ENCODE measurements at places on chromosomes 11 and 22. TPM values are rescaled to one million over a fixed set of nuclear protein-coding genes. Genes with fewer than 3 reads are reported as not detected.

METTL15 gene
- total RNA-seq: 8.5 TPM

SHANK3 gene
- 0.61 TPM for total RNA-seq

DNA sequence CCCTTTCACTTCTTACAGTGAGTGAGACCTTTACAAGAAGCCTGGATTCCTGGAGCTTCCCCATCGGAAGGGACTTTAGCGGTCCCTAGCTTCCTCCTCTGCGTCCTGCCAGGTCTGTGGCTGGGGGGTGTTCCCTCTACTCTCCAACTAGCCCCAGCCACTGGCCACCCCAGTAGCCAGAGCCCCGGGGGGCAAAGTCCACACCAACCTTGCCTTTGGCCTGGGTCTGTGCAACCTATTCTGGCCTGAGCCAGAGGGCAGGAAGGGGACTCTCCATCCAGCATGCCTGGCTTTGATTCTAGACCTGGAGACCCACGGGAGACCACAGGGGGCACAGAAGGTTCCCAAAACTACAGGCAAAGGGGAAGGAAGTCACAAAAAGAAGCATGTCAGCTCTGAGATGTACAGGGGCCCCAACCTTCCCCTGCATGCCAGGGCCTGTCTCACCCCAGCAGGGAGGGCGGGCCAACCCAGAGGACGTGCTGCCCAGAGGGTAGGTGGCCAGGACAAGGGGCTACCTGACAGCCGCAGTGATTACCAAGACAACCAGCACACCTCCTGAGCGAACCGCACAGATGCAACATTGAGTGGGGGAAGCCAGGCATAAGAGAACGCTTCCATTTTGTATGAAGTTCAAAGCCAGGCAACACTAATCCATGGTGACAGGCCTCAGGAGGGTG, 52.4 kb downstream of the DSCAML1 start:
- no peaks in the 10 kb centered on the region for H3K4me1 ChIP-seq
- H3K36me3 ChIP-seq: no peaks in the 10 kb centered on the region
- no peak for DNase-seq

DNA sequence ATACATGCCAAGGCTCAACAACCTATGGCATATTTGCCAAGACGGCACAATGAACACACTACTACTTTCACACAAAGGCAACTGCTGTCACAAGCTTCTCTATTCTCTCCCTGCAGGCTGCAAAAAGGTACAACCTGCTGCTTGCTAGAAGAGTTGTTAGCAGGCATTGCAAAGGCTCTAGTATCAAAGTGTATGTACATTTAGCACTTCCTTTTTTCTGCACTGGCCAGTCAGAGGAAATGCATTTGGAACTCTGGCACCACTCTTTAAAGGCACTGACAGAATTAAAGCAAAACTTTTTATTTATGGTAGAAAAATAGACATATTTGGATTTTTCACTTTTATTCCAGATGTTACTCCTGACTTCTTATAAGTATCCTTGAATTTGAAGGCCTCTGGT, 125.9 kb downstream of the CWF19L2 start:
- H3K4me3 ChIP-seq: no peak overlapping the region
- no peaks in the 10 kb centered on the region for H3K27me3 ChIP-seq
- no peak for DNase-seq
- no peak overlapping the region for H3K27ac ChIP-seq

DNA sequence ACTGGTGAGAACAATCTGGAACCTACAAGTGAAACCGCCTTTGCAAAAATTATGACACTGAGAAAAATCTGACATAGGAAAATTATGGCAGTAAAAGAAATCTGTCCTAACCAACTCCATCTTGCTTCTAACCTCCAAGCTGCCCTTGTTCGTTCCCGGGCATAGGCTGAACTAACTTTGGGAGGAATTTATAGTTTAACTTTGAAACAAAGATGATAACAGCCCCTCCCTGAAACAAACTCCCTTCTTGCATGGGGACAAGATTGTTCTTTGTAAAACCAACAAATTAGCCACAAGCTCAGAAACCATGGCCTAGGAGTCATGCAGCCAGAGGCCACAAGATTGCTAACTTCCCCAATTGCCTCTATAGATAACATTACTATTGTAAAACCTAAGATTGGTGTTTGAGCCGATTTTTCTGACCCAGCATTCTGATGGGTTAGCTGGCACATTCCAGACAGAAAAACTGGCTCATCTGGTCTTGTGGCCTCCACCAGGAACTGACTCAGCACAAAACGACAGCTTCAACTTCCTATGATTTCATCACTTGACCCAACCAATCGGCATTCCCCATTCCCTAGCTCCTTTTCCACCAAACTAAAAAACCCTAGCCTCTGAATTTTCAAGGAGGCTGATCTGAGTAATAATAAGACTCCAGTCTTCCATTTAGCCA, 3.6 kb upstream of the CCDC81 start:
- H3K4me3 ChIP-seq: no peak overlapping the region
- H3K27ac ChIP-seq: no peak overlapping the region
- peaks cover 4% of the 10 kb centered on the region for H3K4me1 ChIP-seq
- peaks cover 7% of the 10 kb centered on the region for H3K27me3 ChIP-seq
- no peak for DNase-seq
- no peaks in the 10 kb centered on the region for H3K36me3 ChIP-seq

DNA sequence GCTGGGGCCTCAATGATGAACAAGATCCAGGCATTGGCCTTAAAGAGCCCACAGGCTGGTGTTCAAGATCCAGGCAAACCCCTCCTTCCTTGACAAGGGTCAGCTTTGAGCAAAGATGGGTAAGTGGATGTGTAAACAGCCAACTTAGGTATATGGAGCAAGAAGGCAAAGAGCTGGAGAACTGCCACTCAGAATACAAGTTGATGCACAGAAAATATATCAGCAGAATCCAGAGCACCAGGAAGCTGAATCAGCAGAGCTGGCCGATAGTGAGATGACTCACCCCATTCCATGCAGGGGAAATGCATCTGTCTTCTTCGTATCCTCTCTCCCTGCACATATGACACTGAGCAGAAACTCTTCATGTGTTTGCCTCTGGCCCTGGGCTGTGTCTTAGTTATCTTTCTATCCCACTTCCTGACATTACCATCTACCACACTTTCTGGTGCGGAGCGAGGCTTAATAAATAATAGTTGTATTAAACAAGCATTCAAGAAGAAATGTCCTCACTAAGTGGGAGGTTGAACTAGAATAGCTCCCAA, 57.8 kb downstream of the ENDOD1 start:
- peaks cover 3% of the 10 kb centered on the region for H3K27me3 ChIP-seq
- no peak for DNase-seq
- H3K27ac ChIP-seq: no peak overlapping the region
- H3K4me3 ChIP-seq: no peak overlapping the region
- no peaks in the 10 kb centered on the region for H3K4me1 ChIP-seq
- H3K36me3 ChIP-seq: no peaks in the 10 kb centered on the region

Measured in thymus (tissue), 14 donors.